ENCODE measurements at places on chromosomes 2 and 18.

- no peak for DNase-seq
Measured at GRCh38 chr2:64408031-64408430, 45.9 kb upstream of the LGALSL start.

GRCh38 chr2:85246348-85246747 lies 81.4 kb downstream of the TGOLN2 start:
- DNase-seq, result no peak

GRCh38 chr18:36194600-36195315 lies 7.5 kb downstream of the MOCOS start:
- DNase-seq, result no peak

- no peak for DNase-seq
Measured at GRCh38 chr2:8558956-8559355, 122.9 kb upstream of the ID2 start.

- DNase-seq, result no peak
Measured at GRCh38 chr2:237200462-237200861, 114.8 kb downstream of the COPS8 start.

DNA sequence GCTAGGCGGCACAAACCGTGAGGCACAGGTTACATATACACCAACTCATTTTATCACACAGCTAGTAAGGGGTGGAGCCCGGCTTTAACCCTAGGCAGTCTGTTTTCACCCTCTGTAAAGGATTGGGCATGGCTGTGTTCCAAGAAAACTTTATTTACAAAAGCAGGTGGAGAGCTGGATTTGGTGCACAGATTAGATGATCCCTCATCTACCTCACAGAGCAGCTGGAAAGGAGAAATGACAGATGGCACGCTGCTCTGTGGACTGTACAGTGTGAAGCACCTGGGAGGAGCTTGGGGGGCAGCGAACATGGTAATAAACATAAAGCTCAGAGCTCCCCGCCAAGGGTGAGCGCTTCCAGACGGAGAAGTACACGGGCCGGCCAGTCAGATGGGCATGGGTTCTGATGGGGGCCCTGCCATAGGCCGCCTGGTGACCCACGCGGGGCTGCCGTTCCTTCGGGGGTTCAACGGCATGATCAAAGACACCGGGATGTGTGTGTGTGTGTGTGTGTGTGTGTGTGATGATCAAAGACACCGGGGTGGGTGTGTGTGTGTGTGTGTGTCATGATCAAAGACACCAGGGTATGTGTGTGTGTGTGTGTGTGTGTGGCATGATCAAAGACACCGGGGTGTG lies 862 bp upstream of the TMEM177 start:
- DNase-seq, result no peak

GRCh38 chr2:855177-855576 lies 95.5 kb upstream of the SNTG2 start:
- DNase-seq, result no peak

GRCh38 chr2:201450954-201451291 lies 335 bp downstream of the TRAK2 start:
- DNase-seq, result no peak

GRCh38 chr2:48567671-48568070 lies 37.7 kb downstream of the STON1 start:
- no peak for DNase-seq

DNA sequence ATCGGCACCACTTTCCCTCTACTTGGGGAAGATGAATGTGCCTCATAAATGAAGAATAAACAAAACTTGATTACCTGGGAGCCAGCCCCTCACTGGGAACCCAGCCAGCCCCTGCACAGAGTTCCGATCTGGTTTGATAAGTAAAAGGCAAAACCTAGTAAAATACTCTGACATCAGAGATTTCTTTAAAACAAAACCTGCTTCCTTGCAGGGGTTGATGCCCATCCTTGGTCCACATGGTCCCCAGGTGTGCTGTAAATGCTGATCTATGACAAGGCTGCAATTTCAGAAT lies 218.8 kb upstream of the APCDD1 start:
- no peak for DNase-seq

DNA sequence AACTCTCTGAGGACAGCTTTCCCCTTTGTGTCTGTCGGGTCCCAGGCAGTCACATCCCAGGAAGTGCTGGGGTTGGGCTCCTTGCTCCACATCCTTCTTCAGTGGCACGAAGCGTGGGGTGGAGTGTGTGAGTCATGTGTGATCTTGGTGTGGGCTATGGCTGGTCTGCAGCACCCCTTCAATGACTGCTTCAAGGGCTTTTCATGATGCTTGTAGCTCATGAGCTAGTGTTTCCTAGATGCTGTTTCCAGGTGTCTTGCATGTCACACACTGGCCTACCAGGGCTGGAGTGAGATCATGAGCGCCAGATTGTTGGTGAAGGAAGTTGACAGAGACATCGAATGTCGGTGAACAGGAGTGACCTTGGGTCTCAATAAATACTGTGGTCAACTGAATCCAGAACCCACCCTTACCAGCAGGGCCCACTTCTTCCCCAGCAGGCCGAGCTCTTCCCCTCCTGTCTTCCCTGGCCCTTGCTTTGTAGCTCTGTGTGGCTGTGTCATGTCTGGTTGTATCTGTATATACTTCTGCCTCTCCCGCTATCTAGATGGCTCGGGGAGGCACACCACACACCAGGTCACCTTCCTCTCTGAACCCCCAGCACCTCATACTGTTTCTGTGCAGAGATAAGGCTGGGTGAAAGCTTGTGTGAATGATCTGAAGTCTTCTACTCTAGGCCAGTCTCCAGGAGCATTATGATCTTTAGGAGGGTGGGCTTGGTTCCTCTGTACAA lies 3.8 kb downstream of the C2orf92 start:
- no peak for DNase-seq

GRCh38 chr2:86037141-86037794 lies 68.4 kb downstream of the POLR1A start:
- DNase-seq, result no peak

DNA sequence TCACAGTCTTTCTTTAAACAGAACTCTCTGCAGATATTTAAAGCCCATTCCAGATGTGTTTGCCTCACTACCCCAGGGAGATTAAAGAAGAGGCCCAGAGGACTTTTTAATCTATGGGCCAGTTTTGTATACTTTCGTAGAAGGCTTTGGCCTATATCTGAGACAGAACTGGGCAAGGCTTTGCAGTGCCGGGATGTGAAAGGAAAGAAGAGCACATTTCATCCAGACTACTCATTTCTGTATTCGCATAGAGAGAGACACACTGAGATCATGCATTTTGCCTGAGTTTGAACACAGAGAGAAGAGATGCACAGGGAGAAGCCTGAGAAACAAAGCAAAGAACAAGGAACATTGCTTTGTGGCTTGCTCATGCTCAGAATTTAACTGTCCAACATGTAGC lies 54.9 kb upstream of the SLC5A7 start:
- no peak for DNase-seq

- DNase-seq, result peak; percentile 25
Measured at GRCh38 chr2:236177604-236177966, 9.4 kb upstream of the GBX2 start.
